ENCODE measurements at places on chromosomes 1 and 21.

DNA sequence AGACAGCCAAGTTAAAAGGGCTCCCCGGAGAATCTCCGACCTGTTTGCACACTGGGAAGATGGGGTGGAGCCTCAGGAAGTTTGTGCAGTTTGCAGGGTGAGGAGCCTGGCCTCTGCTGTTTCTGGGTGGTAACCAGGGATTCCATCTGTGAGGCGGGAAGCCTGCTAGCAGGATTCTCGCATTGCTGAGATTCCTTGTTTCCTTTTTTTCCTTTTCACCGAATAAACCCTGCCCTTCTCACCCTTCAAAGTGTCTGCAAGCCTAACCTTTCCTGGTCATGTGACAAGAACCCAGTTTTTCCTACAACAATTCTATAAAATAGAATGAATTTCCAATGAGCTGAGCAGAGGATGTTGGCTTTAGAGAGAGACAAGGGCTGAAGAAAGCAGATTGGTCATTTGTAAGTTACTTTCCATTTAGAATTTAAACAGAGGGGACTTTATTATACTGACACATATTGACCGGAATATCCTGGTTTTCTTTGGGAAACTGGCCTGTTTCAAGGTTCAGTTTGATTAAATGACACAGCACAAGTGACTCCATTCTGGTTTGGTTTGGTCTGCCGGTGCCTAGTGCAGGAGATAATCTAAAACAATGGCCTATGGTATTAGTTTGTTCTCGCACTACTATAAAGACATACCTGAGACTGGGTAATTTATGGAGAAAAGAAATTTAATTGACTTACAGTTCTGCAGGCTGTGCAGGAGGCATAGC is 48.7 kb upstream of the DNAH14 start:
- DNase-seq: no peak

GRCh38 chr21:17390569-17390968 is 122.3 kb upstream of the CXADR start:
- DNase-seq: no peak

- DNase-seq: no peak
Observed at GRCh38 chr1:97864615-97865014, 56.2 kb downstream of the DPYD start.

DNA sequence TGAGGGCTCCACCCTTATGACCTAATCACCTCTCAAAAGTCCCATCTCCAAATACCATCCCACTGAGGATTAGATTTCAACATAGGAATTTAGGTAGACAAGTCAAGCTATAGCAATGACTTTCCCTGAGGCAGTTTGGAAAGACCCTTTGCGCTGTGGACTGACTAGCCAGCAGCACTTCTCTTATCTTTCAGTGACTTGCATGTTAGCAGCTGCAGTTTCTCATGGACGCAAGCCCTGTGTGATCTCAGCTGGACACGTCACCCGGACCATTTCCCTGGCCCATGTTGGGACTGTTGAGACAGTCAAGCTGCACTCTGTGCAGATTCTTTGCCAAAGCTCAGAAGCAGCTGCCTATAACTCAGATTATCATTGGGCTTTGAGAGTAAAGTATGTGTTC is 408.1 kb upstream of the USP24 start:
- no peak for DNase-seq

DNA sequence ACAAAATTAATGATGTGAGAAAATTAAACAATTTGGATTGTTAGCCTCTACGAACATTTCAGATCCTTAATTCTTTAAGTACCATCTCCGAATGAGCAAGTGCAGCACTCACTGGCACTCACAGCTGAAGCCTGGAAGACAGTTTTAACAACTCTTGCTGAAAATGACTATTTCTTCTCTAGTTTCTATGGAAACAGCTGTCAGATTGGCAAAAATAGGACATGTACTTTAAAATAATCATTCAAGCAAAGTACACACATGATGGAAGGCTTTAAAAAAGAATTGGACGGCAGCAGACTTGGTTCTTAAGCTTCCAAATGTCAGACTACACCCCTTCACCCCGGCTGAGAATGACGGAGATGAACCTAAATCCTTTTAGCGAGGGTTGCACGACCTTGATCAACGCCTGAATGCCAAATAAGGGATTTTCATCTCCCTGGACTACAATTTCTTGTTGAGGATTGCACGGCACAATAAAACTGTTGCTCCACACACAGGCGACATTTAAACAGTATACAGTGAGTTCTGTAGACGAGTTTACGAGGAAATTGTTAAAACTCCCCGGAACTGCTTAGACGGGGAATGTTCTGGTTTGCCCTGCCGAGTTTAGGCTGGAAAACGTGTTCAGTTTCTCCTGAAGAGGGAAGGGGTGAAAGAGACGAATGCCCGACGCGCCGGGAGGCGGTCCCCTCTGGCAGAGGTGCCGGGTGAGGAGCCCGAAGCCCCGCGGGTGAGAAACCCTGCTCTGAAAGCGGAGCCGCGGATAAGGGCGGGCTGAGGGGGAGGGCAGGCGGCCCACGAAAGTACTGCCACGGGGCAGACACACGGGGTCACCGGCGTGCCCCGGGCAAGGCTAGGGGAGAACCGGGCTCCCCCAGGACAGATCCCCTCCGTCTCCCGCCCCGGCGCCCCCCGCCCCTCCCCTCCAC is 671 bp downstream of the OMA1 start:
- DNase-seq: peak; percentile 93
